Osteocyte (in vitro differentiated cells): ENCODE measurements at places on chromosomes 3 and 15. TPM values are rescaled to one million over a fixed set of nuclear protein-coding genes. Genes with fewer than 3 reads are reported as not detected.
A peak's percentile ranks its signal among the peaks of the same experiment; 100 is the strongest.

DNA sequence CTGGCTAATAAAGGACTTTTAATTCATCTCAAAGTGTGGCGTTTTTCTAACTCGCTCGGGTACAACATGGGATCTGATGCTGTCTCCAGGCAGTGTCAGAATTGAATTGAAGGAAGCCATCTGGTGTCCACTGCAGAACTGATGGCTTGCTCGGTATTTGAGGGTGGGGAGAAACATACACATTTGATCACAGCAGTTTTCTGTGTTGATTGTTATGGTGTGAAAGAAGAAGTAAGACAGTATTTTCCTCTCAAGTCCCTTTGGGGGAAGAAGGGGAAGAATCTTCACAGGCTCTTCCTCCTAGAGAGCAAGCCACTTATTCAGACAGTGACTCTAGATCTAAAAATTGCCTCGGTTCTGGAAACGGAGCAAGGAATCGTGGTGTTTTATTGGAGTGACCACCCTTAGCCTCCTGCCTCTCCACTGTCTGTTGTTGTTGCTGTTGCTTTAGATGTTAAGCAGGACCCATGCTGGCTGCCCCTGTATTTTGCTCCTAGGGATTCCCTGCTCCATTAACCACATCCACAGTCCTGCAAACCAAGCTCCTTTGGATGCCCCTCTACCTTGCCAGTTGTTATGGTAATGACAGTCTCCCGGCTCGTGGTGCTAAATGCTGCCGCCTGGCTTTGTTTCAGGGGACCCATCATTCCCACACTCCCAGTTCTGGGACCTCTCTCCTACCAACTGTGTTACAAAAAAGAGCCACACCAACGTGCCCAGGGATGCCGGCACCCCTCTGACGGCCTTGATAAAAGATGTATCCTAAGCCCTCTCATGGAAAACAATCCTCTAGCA, 15.3 kb upstream of the MCCC1 start:
- DNase-seq, result peak; percentile 32

DNA sequence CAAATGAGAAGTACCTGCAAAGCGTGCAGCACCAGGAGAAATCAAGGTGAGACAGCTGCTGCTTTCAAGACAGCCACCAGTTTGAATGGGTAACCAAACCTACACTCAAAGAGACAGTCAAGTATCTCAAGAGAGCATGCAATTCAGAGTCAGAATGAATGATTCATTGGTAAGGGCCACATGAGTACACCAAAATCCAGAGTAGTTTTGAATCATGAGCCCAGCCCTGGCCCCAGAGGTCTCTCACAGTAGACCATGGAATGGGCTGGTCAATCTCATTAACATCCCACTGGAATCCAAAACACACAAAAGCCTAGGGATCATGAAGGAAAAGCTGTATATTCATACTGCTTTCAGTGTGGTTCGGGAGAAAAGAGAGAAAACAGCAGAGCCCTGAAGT, 242.8 kb downstream of the TBL1XR1 start:
- DNase-seq, result no peak

GRCh38 chr3:113590983-113591382, 58.6 kb downstream of the SIDT1 start:
- DNase-seq, result no peak

Gene KBTBD12
- total RNA-seq, result not detected in 2 replicates

Gene CNTN6
- 27.5 and 28.8 TPM in 2 replicates for total RNA-seq

- no peak for DNase-seq
These were observed 57.5 kb upstream of the GCNT3 start for GRCh38 chr15:59553879-59554735.

DNA sequence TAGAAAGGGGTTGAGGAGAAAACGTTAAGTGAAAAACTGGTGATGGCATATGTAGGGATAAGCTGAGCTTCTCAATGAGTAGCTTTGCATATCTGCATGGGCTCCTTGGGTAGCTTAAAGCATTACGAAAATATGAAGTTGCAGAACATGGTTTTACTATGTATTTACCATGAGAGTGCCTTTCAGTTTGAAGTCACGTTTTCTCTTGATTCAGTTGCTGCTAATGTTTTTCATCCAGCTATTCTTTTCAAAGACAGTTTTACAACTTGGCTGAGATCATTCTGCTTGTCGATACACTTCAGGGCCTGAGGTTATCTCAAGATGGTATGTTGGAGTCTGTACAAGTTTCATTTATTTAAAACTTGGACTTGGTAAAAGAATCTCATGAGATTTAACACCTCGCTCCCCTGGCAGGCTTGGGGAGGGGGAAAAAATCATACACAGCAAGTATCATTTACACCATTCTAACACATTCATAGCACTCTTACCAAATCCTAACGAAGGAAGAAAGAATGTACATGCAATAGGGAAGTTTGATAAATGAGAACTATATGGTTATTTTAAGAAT, 103.3 kb upstream of the CMC1 start:
- DNase-seq, result no peak

DNA sequence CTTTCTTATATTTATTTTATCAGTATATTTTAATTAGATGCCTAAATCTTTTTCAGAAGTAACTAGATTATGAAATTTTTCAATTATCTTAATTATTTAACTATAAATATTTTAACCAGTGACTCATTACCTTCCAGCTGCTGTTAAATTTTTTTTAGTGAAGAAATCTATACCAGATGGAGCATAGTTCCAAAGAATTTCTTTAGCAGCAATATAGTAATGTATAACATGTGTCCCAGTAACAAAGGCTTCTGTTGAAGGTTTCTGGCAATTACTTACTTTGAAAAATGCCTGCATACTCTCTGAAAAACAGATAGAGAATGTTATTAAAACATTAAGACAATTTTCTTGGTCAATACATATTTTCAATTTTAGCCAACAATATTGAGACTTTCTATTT, 45.1 kb upstream of the CP start:
- no peak for DNase-seq

GRCh38 chr3:81592101-81592500, 169.3 kb downstream of the GBE1 start:
- DNase-seq, result no peak

DNA sequence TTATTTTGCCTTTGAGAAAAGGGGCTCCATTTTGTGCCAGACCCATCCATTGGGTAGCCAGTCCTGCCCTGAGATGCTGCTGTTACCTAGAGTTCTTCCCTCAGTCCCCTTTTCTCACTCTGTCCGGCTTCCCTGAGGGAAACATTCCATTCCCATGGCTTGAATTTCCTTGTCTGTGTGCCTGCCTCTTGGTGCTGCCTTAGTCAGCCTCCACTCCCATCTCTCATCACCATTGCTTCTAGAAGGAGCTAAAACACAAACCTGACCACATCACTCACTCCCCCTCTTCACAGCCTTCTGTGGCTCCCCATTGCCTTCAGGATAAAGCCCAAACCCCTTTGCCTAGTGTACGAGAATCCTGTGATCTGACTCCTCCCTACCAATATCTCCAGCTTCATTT, 25.2 kb upstream of the C2CD4B start:
- DNase-seq, result no peak

- DNase-seq, result no peak
These were observed 45.5 kb downstream of the LSAMP start for GRCh38 chr3:116399701-116400226.

GRCh38 chr3:14082108-14082657, 42.5 kb downstream of the CHCHD4 start:
- DNase-seq, result no peak

DNA sequence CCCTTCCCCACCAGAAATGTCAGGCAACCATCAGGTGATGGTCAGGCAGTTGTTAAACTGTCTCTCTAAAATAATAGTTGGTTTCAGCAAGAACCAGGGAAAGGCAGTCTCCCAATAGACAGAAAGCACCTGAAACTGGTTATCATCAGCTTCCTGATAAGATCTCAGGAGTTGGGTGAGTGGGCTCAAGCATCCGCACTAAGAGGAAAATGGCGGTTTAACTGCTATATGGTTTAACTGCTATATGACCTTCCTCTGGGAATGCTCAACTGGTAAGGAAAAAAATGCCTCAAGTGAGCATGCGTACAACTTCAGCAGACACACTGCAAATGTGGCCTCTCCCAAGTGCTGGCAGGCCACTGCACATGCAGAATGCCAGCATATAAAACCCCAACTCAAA, 240.8 kb upstream of the CMC1 start:
- DNase-seq, result no peak

DNA sequence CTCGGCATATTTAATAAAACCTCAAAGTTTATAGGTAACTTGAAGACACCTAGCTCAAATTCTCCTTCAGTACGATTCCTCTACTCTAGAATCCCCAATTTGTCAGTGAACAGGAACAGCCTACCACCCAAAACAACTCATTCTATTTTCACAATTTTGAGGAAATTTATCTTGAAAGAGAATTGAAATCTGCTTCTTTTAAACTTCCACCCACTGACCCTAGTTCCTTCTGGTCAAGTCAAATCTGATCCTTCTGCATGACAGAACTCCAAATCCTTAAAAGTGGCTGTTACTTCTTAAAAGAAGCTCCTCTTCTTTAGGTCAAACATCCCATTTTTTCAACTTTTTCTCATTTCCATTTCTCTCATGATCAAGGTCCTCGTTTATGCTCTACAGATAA, 4.4 kb downstream of the GABPB1 start:
- DNase-seq, result no peak

DNA sequence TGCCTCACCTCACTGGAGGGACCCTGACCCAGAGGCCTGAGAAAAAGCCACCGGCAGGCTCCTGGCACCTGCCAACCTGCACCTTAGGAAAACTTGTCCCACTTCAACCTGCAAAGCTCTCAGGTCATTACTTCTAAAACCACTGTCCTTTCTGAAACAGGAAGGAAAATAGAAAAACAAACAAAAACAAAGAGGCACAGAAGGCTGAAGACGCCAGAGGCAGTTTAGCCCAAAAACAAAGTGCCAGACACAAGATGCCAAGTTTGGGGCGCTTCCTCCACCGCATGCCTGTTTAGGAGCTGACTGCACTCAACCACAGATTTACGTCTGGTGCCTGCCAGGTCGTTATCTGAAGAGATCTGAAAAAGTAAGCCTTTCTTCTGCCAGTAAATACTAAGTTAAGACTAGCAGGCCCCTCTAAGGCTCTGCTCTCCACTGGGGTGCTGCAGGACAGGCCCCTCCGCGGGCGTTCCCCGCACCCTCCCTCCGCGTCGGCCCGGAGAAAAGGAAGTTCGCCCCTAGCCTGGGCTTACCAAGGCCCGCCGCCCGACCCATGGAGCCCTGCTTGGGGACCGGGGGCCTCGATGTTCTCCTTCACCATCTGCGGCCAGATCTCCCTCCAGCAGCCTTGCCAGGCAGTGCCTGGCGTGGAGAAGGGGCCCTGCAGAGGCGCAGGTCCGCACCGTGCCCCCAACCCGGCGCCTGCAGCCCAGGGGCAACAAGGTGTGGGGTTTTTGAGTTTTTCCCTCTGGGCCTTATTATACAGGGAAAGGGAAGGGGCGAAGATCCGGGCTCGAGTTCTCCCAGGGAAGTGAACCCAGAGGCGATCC, 1.3 kb downstream of the GOLGA8A start:
- no peak for DNase-seq

DNA sequence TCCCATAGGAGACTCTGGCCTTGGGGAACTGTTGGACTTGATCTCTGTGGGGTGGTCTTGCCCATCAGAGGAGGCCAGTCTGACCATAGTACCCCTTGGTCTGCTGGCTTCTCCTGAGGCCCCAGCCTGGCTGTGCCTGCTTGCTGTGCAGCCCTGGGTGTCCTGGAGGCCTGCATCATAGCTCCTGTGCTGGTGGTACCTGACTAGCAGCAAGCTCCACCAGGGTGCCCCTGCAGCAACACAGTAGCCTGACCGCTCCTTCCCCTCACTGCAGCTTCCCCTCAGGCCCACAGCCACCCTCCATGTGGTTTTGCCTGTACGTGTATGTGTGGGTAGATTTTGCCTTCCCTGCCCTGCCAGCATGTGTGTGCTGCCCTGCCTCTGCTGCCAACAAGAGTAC, 85.6 kb upstream of the TTC14 start:
- no peak for DNase-seq

DNA sequence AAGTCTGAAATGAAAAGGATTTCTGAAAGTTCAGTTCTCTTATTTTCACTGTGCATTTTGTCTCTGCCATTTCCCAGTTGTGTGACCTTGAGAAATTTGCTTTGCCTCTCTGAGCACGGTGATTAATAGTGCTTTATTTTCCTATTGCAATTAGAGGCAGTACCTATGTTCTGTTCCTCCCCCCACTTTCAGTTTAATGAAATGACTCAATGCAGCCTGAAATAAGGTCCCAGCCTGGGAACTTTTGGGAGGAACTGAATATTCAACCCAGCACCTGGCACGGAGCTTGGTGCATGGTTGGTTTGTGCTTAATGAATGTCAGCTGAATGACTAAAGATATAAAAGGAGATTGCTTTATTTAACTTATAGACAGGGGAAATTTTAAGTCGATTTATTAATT, 352.6 kb downstream of the PDCD6IP start:
- no peak for DNase-seq

GRCh38 chr3:194690501-194691372, 5.1 kb downstream of the FAM43A start:
- no peak for DNase-seq

- no peak for DNase-seq
These were observed 14.7 kb downstream of the TM2D3 start for GRCh38 chr15:101637516-101637915.

DNA sequence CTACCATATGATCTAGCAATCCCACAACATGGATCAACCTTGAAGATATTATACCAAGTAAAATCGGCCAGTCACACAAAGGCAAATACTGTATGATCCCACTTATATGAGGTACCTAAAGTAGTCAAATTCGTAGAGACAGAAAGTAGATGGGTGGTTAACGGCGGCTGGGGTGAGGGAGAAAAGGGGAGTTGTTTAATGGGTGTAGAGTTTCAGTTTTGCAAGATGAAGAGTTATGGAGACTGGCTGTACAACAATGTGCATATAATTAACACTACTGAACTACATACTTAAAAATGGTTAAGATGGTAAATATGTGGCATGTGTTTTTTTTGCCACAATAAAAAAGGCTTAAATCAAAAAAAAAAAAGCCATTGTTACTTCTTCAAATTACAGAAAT, 60.4 kb downstream of the GPR176 start:
- no peak for DNase-seq

Gene DMXL2
- 27.4 and 29.5 TPM in 2 replicates for total RNA-seq

DNA sequence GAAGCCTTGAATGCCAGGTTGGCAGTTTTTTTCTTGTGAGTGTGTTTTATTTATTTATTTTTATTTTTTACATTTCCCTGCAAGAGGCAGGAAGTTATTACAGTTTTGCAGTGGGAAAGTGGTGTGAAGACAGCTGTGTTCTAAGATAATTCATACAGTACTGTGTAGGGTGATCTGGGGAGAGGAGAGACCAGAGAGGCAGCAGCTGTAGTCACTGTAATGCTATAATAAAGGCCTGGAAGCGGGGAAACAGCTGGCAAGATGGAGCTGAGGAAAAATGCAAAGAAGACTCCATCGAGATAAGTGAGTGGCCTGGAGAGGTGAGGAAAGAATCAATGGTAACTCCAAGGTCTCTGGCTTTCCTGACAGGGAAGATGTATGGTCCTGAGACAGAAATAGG, 23.1 kb downstream of the CNTN3 start:
- DNase-seq, result no peak

Gene MOBP
- total RNA-seq, result not detected in 2 replicates
